ENCODE measurements at places on chromosomes 12 and 14.

DNA sequence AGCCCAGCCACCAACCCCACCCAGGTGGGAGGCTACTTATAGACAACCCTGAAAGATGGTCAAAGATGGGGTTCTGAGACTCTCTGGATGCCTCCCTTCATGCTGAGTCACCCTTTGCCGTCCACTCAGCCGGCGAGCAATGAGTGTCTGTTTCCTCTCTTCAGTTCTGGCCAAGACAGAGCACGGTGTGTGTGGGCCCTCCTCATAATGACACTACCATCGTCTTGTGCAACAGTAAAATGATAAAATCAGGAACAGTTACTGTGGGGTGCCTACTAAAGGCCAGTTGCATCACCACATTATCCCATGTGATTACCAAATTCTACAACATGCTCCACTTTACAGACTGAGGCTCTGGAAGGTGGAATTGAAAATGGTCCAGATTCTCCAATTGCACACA, 7.0 kb upstream of the BDKRB1 start:
- no peak for DNase-seq

DNA sequence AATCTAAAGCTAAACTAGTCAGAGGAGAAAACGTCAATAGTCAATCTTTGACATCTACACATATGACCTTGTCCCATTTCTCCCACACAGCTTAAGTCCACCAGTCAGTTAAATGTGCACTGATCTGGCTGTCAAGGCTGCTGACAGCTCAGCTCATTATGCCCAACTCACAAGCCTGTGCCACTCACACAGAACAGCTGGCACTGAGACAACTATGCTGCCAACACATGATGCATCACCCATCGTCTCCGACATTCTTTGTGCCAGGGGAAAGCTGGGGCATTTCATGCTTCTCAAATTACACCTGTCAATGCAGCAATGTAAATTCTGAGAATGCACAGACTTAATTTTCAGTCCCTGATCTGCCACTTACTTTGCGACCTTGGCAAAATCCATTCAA, 25.3 kb downstream of the GNS start:
- DNase-seq: peak; percentile 45

- no peak for DNase-seq
Measured at GRCh38 chr14:77529213-77529612, 30.6 kb upstream of the ISM2 start.

DNA sequence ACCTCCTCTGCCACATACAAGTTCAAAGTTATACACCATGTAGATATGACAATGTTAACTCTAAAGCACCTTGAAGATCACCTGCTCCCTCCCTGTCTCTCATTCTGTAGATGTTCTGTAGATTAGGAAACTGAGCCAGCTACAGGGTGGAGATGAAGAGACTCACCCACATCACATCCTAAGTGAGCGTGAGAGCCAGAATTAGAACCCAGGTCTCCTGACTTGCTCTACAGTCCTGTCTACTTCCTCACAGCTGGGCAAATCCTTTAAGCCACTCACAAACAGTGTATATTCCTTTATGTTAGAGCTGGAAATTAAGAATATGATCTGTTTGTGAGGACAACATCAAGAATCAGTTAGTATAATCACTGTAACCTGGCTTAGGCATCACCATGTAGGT, 1.8 kb downstream of the APPL2 start:
- DNase-seq: no peak

DNA sequence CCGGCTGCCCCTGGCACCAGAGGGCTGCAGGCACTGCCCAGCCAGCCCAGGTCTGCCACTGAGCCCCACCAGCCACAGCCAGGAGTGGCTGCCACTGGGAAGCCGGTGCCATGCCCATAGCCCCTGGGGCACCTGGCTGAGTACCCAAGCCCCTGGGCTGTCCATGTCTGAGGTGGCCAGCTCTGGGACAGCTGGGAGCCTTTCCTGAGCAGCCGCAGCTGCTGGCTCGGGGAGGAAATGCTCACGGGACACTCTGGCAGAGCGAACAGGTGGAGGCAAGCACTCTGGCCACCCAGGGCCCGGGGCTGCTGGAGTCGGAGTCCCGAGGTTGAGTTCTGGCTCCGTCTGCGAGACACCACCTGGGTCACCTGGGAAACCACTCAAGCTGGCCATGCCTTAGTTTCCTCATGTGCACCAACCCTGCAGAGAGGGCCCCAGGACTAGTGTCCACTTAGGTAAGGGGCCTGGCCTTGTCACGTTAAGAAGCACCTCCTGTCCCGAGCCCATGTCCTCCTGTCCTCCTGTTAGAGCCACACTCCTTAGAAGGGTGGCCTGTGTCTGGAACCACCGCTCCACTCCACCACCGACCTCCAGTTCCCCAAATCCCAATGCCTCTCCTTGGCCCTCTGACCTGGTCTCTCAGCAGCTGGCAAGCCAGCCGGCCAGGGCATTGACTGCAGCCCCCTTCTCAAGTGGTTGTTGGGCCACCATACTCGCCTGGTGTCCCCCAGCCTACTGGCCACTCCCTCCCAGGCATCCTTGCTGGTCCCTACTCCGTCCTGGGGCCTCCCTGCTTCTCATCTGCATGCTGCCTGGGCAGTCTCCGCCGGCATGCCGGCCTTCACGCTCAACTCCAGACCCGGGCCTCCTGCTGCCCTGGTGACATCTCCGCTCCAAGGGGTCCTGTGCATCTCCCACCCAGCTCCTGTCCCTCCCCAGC, 45.3 kb downstream of the BEGAIN start:
- no peak for DNase-seq

GRCh38 chr12:28290262-28290661, 100.0 kb downstream of the CCDC91 start:
- no peak for DNase-seq
